ENCODE measurements at places on chromosomes 16 and 17.

GRCh38 chr16:23771027-23771426, 16.2 kb downstream of the CHP2 start:
- no peak for DNase-seq

- DNase-seq: peak; percentile 70
Observed at GRCh38 chr16:30491744-30492308, 19.3 kb downstream of the ITGAL start.

DNA sequence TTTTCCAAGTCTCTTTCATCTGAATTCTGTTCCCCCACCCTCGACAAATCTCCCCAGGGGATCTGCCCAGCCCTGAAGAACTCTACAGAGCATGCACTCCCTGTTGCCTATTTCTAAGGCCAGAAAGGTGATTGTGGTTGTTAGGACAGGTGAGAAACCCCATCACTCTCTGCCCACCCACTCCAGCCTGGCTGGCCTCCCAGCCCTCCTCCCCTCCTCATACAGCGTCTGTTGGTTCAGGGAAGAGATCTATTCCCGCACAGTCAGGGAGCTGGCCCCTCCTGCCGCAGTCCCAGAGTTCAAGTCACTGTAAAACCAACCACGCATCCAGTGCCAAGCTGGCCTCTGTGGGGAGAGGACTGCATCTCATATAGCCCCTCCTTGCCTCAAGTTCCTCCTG, 98.7 kb downstream of the KCNJ12 start:
- no peak for DNase-seq

- DNase-seq: peak; percentile 2
Observed at GRCh38 chr16:69830534-69831211, 68.5 kb downstream of the WWP2 start.

- DNase-seq: peak; percentile 63
Observed at GRCh38 chr16:25006504-25007056, 8.6 kb downstream of the ARHGAP17 start.

GRCh38 chr17:28081467-28081866, 39.0 kb downstream of the NLK start:
- no peak for DNase-seq

DNA sequence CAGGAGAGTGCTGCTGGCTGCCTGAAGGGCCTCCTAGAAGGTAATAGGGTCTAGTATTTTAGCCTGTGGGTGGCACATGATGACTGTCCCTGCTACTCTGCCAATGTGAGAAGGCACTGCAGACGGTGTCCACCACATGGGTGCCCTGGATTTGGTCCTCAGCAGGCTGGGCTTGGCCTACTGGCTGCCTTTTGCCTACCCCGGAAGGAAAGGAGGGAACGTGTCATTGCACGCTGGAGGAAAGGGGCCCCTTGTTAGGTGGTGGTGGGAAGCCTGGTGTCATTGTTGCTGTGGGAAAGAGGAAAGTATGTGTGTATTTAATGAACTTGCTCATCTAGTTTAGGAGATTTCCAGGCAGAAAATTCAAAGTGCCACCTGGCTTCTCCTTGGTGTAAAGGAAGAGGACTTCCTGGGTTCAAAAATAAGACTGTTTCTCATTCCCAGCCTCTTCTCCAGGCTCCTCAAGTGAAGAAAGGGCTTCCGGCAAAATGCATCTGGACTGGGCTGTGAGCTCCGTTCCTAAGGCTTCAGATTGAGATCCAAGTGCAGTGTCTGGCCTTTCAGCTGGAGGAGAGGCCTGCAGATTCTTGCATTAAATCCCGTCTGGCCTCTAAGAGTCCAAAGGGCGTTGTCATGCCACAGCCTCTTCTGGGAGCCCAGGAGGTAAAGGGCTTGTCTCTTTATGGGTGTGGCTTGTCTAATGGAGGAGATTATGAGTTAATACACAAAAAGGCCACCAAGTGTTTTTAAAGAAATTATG, 55.1 kb downstream of the RPTOR start:
- peak; percentile 4 for DNase-seq

- DNase-seq: no peak
Observed at GRCh38 chr17:81479175-81480071, 33.2 kb downstream of the ACTG1 start.

GRCh38 chr16:61892531-61892930, 143.7 kb downstream of the CDH8 start:
- DNase-seq: no peak

DNA sequence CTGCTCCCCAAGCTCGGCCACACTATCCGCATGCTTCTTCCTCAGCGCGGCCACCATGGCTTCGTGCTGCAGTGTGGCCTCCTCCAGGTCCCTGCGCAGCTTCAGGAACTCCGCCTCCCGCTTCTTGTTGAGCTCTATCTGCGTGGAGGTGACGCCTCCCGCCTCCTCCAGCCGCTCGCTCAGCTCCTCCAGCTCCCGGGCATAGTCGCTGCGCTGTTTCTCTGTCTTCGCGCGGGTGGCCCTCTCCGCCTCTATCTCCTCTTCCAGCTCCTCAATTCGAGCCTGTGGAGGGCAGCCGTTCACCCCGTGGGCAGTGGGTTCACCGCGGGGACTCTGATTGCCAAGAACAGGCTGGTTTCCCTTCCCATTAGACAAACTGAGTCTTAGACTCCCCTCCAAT, 19.0 kb downstream of the MYH3 start:
- no peak for DNase-seq

DNA sequence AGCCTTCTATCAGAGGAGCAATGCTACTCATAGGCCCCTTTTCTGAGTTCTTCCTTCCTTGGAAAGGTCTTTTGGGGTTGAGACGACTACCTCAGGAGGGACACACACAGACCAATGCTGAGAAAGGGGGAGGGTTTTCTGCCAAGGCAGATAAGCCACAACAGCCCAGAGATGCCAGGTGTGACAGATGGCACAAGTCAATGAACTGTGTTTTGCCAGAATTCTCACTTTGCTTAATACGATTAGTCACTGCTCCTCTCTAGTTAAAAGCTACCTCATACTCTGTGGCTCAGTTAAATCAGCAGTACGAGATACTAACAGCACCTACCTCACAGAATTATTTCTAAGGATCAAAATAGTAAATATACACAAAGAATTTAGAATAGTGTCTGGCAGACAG, 8.0 kb downstream of the BRD7 start:
- DNase-seq: no peak

DNA sequence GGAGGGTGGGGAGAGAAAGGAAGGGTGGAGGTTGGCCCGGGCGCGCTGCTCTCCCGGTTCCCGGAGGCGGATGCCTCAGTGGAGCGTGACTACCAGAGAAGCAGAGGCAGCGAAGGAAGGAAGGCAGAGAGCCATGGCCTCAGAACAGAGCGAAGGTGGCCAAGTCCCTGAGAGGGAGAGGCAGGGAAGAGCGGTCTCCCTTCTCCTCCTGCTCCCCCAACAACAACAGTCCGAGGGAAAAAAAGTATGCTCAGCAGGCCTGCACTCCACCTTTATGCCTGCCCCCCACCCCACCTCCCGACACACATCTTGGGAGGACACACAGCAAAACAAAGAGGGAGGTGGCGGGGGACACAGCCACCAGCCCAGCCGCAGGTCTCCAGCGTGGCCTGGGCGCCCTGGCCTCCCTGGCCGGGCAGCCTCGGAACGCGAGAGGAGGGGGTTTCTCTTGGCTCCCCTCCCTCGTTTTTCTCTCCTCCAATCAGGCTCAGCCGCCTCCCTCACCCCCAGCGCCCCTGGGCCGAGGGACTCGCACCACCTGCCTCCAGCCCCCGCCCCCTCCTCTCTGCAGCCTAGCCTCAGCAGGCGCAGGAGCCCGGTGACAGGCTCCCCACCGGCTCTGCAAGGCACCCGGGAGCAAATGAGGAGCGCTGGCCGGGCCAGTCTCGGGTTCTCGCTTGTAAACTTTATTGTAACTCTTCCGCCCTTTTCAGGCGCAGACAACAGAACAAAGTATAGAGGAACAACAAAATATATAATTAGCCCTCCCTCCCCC, 1.1 kb upstream of the HOXB7 start:
- DNase-seq: no peak

- DNase-seq: no peak
Observed at GRCh38 chr16:86316967-86317812, 193.1 kb upstream of the FOXF1 start.

- peak; percentile 5 for DNase-seq
Observed at GRCh38 chr17:65973237-65973636, 218.7 kb downstream of the CEP112 start.

- DNase-seq: peak; percentile 48
Observed at GRCh38 chr17:47776330-47777197, 43.5 kb downstream of the TBX21 start.

DNA sequence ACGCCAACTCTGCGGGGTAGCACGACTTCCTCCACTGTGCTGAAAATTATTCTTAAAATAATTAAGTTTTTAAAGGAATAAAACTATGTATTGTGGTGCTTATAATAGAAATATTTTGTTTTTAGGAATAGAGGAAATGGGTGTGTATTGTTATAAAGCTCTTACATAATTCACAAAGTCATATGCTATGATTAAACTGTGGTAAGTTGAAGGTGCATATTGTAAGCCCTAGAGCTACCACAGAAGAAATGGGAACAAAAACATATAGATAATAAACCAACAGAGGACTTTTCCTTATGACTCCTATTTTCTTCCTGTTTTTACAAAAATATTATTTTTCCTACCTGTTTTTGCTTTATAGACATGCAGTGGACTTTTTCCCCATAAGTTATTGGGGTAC, 4.3 kb upstream of the SLFN11 start:
- no peak for DNase-seq

DNA sequence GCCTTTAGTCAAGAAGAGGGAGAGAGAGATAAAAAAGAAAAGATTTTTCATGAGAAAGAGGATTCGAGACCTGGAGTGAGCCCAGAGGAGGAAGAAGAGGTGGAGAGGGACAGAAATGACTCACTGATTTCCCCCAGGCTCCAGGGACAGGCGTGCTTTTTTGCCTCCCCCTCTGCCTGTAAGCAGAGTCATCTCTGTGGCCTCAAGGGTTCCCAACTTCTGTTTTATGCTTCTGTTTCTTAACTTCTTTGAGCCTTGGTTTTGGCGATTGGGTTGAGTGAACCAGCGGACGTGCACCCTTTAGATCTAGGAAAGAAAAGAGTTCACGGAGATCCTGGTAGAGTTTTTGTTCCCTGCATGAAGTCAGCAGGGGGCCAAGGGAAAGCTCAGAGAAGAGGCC, 147.9 kb upstream of the NOL11 start:
- peak; percentile 3 for DNase-seq

- DNase-seq: peak; percentile 53
Observed at GRCh38 chr17:39553341-39553945, 54.3 kb downstream of the NEUROD2 start.

GRCh38 chr16:3017794-3018506, at the start of gene CLDN6:
CLDN6 (minus strand) TSS chr16:3018183; CDS start chr16:3016021, 2,162 bp downstream.
- DNase-seq: no peak

DNA sequence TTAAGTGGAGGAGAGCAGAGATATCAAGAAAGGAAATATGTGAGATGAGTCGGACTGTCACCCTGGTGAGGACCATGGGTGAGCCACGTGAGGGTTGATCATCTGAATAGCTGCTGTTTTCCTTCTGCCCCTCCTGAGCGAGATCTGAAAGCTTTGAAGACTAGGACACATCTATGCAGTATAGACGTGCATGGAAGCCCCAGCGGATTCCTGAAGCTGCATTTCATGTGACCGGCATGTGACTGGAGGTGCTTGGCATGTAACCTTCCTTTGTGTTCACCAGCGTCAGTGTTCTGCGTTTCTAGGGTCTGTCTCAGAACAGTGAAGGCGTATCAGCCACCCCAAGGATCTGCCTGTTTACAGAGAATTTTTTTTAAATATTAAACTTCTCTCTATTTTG, 75.1 kb downstream of the MSI2 start:
- DNase-seq: no peak

DNA sequence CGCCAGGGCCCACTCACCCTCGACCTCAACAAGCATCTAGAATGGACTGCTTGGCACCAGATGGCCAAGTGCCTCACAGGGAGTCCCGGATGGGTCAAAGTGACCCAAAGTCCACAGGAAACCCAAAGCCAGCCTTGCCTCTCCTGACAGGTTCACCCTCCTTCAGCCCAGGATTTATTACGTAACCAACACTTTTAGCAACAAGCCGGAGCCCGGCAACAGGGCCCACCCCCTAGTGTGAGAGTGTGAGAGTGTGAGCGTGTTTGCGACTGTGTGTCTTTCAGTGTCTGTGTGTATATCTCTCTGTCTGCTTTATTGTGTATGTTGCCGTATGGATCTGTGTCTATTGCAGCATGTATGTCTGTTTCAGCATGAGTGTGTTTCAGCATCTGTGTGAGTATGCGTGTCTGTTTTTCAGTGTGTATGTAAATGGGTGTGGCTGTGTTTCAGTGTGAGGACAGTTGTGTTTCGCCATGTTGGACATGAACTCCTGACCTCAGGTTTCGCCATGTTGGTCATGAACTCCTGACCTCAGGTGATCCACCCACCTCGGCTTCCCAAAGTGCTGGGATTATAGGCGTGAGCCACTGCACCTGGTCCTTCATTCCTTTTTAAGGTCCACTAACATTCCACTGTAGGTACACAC, 13.7 kb upstream of the PEMT start:
- DNase-seq: no peak

GRCh38 chr16:52090080-52090479, 456.9 kb downstream of the TOX3 start:
- no peak for DNase-seq

DNA sequence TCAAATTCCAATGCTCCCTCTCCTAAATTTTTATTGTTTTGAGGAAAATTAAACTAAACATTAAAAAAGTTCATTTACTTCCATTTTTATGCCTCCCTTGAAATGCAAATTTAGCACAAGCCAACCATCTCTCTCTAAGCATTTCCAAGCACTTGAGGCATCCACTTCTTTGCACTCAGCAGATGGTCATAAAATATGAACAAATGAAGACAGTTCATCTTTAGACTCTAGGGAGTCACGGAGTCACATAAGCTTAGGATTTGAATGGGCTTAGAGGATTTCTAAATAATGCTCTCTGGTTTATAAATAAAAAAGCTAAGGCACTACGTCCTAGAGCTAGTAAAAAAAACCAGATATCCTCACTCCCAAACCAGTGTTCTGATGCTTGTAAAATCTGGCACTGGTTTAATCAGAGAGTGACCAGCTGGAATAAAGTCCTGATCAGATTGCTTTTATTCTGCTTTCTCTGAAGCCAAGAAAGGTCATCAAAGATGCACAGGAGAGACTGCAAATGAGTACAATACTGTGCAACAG, 204.2 kb downstream of the CA10 start:
- no peak for DNase-seq

DNA sequence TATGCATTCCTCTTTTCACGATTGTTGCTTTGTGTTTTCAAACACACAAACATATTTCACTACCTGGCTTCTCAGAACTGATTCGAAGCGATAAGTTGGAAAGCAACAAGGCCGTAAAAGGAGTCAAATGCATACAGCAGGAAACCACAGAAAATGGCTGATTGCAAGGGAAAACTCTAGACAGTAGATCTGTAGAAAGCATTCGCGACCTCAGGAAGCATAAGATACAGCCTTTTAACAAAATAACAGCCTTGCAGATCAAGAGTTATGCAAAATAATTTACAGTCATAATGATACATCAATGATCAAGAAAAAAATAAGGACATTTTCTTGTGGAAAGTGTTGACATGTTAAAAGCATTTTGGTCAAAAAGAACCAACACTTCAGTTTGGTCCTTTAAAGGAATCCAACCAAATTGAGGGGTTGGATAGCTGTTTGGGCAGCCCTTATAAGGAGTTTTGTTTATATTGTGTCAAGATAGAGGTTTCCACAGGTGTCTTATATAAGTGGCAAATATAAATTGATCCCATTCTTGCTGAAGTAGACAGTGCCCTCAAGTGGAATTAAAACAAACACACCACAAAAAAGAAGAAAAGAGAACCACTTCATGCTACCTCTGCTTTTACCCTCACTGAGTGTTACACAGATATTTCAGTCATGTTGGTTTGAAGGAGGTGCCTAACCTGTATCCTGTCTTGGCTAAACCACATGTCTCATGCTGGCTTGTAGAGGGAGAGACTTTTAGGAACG, 5.5 kb downstream of the CYLD start:
- no peak for DNase-seq

- DNase-seq: no peak
Observed at GRCh38 chr17:83175119-83175821, 95.9 kb downstream of the METRNL start.
